ENCODE measurements at places on chromosomes 12 and 14.

GRCh38 chr12:19912991-19913390 lies 455.3 kb upstream of the PDE3A start:
- no peak for DNase-seq

- DNase-seq, result no peak
Measured at GRCh38 chr14:100618318-100618693, 31.1 kb upstream of the BEGAIN start.

GRCh38 chr12:5060958-5061357 lies 17.3 kb downstream of the KCNA5 start:
- DNase-seq, result no peak

- no peak for DNase-seq
Measured at GRCh38 chr14:105398726-105399465, 558 bp downstream of the TEX22 start.

GRCh38 chr12:112163056-112163455 lies 37.7 kb downstream of the TRAFD1 start:
- no peak for DNase-seq

All from AG04450 (cell line).